ENCODE measurements at places on chromosomes 1 and 21. TPM values are rescaled to one million over a fixed set of nuclear protein-coding genes. Genes with fewer than 3 reads are reported as not detected.

GRCh38 chr1:245148069-245148468 is 6.7 kb upstream of the KIF26B start:
- H3K27me3 ChIP-seq: peaks cover 35% of the 10 kb centered on the region
- H3K27ac ChIP-seq: no peak overlapping the region
- H3K4me1 ChIP-seq: peaks cover 3% of the 10 kb centered on the region
- H3K36me3 ChIP-seq: no peaks in the 10 kb centered on the region
- no peak for DNase-seq

GRCh38 chr21:29181799-29182470 is 51.5 kb downstream of the MAP3K7CL start:
- no peak overlapping the region for H3K27ac ChIP-seq
- no peaks in the 10 kb centered on the region for H3K27me3 ChIP-seq
- H3K4me1 ChIP-seq: peaks cover 11% of the 10 kb centered on the region
- H3K36me3 ChIP-seq: no peaks in the 10 kb centered on the region
- no peak for DNase-seq
- H3K4me3 ChIP-seq: no peak overlapping the region

DNA sequence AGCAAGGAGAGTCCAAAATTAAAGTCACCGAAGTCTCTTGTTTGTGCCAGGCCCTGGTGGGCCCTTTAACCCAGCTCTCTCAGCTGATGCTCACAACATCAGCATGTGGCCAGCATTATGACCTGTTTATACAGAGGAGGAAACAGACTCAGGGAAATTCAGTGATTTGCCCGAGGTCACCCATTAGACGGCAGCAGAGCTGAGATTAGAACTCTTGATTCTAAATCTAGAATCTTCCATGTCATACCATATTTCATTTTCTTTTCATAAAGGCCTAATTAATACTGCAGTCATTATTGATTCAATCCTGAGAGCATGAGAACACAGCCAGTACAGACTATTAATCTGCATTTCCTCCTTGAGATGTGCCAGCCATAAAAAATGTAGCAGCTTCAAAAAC is 63.7 kb downstream of the KCNN3 start:
- H3K27ac ChIP-seq: no peak overlapping the region
- H3K36me3 ChIP-seq: no peaks in the 10 kb centered on the region
- DNase-seq: no peak
- no peak overlapping the region for H3K4me3 ChIP-seq
- peaks cover 51% of the 10 kb centered on the region for H3K27me3 ChIP-seq

GRCh38 chr21:27572696-27573095 is 605.8 kb upstream of the ADAMTS5 start:
- DNase-seq: no peak
- no peaks in the 10 kb centered on the region for H3K4me1 ChIP-seq
- H3K27me3 ChIP-seq: no peaks in the 10 kb centered on the region
- H3K36me3 ChIP-seq: no peaks in the 10 kb centered on the region

DNA sequence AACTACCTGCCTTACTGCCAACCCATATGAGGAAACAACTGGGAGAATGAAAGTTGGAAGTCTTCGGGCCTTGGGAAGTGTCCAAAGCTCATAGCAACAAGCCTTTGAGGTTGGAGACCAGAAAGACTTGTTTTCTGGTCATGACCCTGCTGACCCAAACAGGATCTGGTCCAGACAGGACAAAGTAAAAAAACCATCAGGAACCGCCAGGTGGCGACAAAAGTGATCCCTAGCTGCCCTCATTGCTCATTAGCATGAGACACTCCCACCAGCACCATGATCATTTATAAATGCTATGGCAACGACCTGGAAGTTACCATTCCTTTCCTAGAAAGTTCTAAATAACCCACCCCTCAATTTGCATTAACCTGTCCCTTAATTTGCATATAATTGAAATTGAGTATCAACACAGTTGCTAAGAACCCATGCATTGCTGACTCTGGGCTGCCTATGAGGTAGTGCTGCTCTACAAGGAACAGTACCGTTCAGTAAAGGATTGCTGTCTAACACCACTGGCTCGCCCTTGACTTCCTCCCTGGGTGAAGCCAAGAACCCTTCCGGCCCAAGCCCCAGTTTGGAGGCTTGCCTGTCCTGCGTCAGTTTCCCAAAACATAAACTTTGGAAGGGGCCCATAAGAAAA is 89.0 kb downstream of the URB2 start:
- no peak overlapping the region for H3K4me3 ChIP-seq
- H3K4me1 ChIP-seq: no peaks in the 10 kb centered on the region
- H3K36me3 ChIP-seq: no peaks in the 10 kb centered on the region
- H3K27ac ChIP-seq: no peak overlapping the region
- H3K27me3 ChIP-seq: peaks cover 6% of the 10 kb centered on the region

HTR6 gene
- not detected for total RNA-seq

LCA5L gene
- total RNA-seq: not detected

MORC3 gene
- total RNA-seq: 25.6 TPM

CACYBP gene
- total RNA-seq: 287 TPM

MYBPH gene
- total RNA-seq: not detected

B3GALT5 gene
- total RNA-seq: not detected

MTARC2 gene
- total RNA-seq: not detected

Measured in activated CD8-positive, alpha-beta memory T cell treated with anti-CD3 and anti-CD28 coated beads, Interleukin-2, amount 10 ng/mL, durations not matched to agents 7 days and 5 days (primary cell).